Breast epithelium (tissue), 4 donors: ENCODE measurements at places on chromosomes 7 and 10. TPM values are rescaled to one million over a fixed set of nuclear protein-coding genes. Genes with fewer than 3 reads are reported as not detected.

- DNase-seq = no peak
Observed at GRCh38 chr10:18099415-18099814, 40.8 kb upstream of the CACNB2 start.

GRCh38 chr7:148987010-148987750, 41.1 kb downstream of the PDIA4 start:
- DNase-seq = peak; percentile 80

GRCh38 chr7:91692800-91693199, 187.7 kb downstream of the MTERF1 start:
- DNase-seq = no peak

- no peak for DNase-seq
Observed at GRCh38 chr10:104556831-104557230, 84.3 kb upstream of the SORCS3 start.

GRCh38 chr7:147400221-147400689, 1190.3 kb upstream of the C7orf33 start:
- no peak for DNase-seq

DNA sequence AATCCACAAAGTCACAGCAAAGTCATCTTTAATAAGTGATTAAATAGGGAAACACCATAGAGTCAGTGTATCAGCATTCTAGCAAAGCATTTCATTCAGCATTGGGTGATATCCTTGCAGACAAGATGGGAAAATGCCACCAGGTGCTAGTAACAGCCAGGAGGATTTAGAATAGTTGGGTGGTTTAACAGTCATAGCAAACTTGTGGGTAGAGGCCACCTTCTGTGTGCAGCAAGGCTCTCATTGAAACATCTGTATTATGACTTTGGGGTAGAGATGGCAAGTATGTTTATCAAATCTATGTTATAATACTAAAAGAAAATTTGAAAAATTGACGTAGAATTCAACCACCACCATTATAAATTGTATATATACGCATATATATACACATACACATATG, 26.4 kb upstream of the ADO start:
- no peak for DNase-seq

- DNase-seq = no peak
Observed at GRCh38 chr10:75239096-75239790, 3.5 kb upstream of the COMTD1 start.

The DPYSL4 gene
- total RNA-seq = 2.3 TPM

The MALRD1 gene
- total RNA-seq = 0.96 TPM

The CLCN1 gene
- total RNA-seq = not detected

The AFAP1L2 gene
- 20.0 TPM for total RNA-seq
